ENCODE measurements at places on chromosomes 1 and 21. TPM values are rescaled to one million over a fixed set of nuclear protein-coding genes. Genes with fewer than 3 reads are reported as not detected.
A peak's percentile ranks its signal among the peaks of the same experiment; 100 is the strongest.

DNA sequence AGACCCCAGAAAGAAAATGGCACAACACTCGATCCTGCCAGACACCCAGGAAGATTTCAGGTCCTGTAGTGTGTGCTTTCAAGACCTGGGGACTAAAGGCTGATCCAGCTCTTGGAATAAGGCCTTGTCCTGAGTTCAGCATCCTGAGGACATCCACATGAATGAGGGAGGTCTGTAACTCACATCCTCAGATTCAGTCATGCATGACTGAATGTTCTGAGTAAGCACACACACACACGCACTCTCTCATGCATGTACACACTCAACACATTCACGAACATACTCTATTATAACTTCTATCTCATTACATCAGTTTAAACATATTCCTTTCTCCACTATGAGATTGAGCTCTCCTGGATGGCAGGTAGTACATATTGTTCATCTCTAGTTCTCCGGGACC lies 273.4 kb upstream of the BEND5 start:
- DNase-seq: no peak

- no peak for DNase-seq
Observed at GRCh38 chr1:25140073-25140797, 92.1 kb downstream of the SYF2 start.

DNA sequence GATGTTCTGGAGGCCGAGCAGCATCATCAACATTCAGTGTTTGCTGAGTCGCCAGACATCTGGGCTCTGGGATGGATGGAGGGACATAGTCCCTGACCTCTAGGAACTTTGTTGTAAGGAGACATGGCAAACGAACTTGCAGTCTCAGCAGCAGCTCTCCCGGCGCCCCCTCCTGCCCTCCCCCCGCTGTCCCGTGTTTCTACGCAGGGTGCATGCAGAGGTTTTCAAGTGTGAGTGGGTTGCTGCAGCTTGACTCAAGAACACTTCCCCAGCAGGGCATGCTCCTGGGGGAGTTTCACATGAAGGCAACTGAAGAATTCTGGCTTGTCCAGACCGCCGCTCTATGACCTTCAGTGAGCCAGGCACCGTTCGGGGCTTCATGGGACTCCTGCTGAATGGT lies 121.9 kb downstream of the CAMTA1 start:
- no peak for DNase-seq

DNA sequence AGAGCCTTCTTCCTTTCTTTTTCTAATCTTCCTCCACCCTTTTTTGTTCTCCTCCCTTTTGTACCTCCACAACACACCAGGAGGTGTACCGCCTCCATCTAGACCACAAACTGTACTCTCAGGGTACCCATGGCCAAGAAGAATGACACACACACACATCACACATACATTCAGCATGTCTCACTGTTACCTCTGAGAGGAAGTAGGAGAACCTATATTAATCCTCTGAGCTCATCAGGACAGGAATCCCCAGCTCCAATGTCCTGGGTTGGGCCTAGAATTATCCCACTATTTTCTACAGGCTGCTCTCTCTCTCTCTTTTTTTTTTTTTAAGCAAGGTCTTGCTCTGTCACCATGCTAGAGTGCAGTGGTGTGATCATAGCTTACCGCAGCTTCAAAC lies 36.7 kb downstream of the ATP2B4 start:
- DNase-seq: no peak

- no peak for DNase-seq
Observed at GRCh38 chr1:185284533-185285276, 32.3 kb downstream of the IVNS1ABP start.

- DNase-seq: peak; percentile 64
Observed at GRCh38 chr21:39976800-39977199, 109.6 kb downstream of the PCP4 start.

DNA sequence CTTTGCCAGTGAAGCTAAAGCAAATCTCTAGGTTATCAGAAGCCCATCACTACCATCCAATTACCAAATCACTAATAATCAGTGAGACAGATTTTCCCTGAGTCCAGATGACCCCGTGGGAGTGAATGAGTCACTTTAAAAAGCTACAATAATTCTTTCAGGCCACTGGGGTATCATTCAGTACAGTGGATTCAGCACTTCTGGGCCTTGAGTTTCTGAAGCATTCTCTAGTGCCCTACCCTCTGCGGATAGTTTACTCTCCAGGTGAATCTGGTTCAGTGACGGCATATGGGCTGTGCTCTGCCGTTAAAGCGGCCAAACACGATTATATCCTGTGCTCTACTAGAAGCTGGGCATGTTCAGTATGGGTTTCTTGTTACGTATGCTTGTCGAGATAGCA lies 26.1 kb downstream of the NR5A2 start:
- DNase-seq: no peak

- peak; percentile 24 for DNase-seq
Observed at GRCh38 chr1:111920221-111921024, 69.0 kb downstream of the KCND3 start.

GRCh38 chr1:15504436-15504835 lies 19.6 kb downstream of the CASP9 start:
- DNase-seq: no peak

Gene NPHP4
- 26.3 TPM for polyA plus RNA-seq

GRCh38 chr1:228452194-228453021 lies 34.8 kb upstream of the RNF187 start:
- DNase-seq: no peak

DNA sequence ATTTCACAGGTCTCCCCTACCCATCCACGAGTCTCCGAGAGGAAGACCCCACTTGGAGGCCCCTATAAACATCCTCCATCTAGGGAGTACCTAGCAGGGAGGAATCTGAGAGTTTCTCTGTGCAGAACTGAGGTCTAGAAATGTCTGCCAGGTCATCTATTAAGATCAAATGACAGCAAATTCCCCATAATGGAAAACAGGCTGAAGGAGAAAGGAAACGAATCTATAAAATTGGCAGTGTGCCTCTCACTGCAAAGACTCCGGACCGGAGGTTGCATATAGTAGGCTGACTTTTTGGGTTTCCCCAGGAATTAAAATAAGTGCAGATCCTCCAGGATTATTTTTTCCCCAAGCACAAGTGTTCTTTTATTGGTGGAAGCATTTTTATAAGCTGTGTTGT lies 57.7 kb downstream of the NMNAT2 start:
- DNase-seq: no peak

- DNase-seq: no peak
Observed at GRCh38 chr1:15749399-15750291, 7.3 kb downstream of the TMEM82 start.

Gene HTR1D
- polyA plus RNA-seq: 0.70 TPM

Gene PAQR6
- polyA plus RNA-seq: 3.6 TPM

GRCh38 chr21:43984905-43985689 lies 27.0 kb upstream of the TRAPPC10 start:
- no peak for DNase-seq

- no peak for DNase-seq
Observed at GRCh38 chr1:37001703-37002102, 32.6 kb downstream of the GRIK3 start.

Gene ERO1B
- polyA plus RNA-seq: 53.8 TPM

- no peak for DNase-seq
Observed at GRCh38 chr1:156474966-156475365, 25.6 kb downstream of the MEF2D start.

Gene THEM4
- 33.5 TPM for polyA plus RNA-seq

Gene DYRK1A
- polyA plus RNA-seq: 68.6 TPM

Gene CTNNBIP1
- 60.8 TPM for polyA plus RNA-seq

- no peak for DNase-seq
Observed at GRCh38 chr1:213994888-213995287, 7.1 kb downstream of the PROX1 start.

Gene GPR157
- polyA plus RNA-seq: 4.1 TPM

DNA sequence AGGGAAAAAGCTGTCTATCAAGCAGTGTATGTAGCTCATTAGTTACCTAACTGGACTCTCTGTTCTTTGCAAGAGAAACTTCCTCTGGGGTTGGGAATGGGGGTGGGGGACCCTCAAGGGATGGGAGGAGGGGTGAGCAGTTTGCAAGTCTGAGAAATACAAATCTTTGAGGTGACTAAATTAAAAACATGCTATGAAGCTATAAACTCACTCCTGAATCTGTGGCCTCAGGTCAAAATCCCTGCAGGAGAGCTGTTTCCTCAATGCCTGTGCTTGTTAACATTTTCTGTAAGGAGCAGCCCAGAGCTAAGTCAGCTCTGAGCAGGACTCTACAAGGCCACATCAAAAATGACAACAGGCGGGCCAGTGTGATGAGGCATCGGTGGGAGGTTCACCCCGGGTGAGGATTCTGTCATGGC lies 32.8 kb upstream of the PTPRC start:
- DNase-seq: no peak

Gene NBPF4
- 10.5 TPM for polyA plus RNA-seq

Gene RXRG
- polyA plus RNA-seq: 4.0 TPM

GRCh38 chr1:67676946-67677345 lies 8.1 kb upstream of the GADD45A start:
- DNase-seq: no peak

GRCh38 chr1:60922304-60922703 lies 160.1 kb upstream of the NFIA start:
- peak; percentile 57 for DNase-seq

- peak; percentile 67 for DNase-seq
Observed at GRCh38 chr1:32817815-32818786, 648 bp downstream of the S100PBP start.

Gene MRAP
- 4.0 TPM for polyA plus RNA-seq

GRCh38 chr1:180270530-180271271 lies 40.6 kb downstream of the LHX4 start:
- no peak for DNase-seq

DNA sequence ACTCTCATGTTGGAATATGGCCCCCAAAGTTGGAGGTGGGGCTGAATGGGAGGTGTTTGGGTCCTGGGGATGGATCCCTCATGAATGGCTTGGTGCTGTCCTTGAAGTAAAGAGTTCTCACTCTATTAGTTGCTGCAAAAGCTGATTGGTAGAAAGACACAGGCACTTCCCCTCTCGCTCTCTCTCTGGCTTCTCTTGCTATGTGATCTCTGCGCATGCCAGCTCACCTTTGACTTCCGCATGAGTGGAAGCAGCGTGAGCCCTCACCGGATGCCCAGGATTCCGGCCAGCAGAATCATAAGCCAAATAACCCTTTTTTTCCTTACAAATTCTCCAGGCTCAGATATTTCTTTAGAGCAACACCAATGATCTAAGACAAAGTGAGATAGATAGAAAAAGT lies 20.9 kb upstream of the CCSAP start:
- DNase-seq: peak; percentile 48

GRCh38 chr1:203090421-203091198 lies 4.8 kb upstream of the MYOG start:
- DNase-seq: no peak

Gene KLHDC9
- polyA plus RNA-seq: 144 TPM

DNA sequence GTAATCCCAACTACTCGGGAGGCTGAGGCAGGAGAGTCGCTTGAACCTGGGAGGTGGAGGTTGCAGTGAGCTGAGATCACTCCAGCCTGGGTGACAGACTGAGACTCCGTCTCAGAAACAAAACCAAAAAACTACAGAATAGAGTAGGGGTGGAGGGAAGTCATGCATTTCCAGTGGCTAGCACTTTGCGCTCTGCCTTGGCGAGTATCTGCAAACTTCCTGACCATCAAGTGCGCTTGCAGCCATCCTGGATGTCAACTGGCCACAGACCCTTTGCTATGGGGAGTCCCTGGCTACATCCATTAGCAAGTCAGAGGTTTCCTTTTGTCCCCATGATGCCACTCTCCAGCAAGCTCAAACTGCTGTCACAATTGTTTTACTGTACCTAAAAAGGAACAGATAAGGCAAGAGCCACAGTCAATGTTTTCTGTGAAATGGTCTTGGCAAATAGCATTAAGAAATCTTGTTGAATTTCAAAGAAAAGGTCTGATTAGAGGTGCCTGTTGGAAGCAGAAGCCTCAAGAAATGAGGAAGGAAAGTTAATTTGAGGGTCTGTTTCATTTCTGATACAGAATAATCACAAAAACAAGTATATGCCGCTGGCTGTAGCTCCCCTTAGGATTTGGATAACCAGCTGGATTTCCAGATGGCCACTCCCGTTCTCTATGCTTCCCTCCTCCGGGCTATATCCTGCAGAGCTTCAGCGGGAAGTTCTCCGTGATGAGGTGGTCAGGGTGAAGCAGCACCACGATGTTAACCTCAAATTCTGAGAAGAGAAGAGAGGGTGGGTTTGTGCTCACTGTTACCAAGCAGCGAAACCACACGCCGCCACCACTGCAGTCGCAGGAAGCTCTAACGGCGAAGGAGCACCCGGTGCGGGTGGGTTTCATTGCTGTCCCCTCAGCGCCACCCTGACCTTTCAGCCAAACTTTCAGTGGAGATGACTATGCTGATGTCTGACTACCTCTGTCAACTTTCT lies 42.0 kb downstream of the VPS26C start:
- peak; percentile 2 for DNase-seq

- peak; percentile 53 for DNase-seq
Observed at GRCh38 chr1:109239409-109240068, 9.8 kb upstream of the CELSR2 start.

DNA sequence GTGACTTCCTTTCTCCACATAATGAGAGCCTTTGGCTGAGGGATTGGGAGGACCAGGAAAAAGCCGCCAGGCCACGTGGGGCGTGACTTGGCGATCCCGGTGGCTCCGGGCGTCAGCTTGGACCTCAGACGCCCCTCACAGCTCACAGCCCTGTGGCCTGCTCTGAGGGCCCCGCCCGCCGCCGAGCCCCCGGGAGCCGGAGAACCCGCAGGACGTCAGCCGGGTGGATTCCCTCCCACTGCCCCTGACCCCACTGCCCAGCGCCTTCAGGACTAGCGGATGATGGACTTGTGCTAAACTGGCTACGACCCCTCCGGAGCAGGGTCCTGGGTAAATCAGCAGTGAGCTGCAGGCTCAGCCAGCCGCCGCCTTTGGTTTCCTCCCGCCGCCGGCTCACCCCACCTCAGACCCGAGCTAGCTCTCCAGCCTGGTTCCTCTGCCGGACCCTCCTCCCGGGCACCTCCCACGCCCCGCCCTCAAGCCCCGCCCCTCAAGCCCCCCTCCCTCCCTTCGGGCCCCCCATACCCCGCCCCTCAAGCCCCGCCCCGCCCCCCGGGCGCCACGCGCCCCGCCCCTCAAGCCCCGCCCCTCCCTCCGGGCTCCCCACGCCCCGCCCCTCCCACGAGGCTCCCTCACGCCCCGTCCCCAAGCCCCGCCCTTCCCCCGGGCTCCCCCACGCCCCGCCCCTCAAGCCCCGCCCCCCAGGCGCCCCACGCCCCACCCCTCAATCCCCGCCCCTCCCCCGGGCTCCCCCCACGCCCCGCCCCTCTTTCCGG lies 10.0 kb upstream of the FAAP20 start:
- peak; percentile 73 for DNase-seq

- DNase-seq: no peak
Observed at GRCh38 chr1:59132295-59132694, 164.6 kb upstream of the FGGY start.

Gene WDR64
- polyA plus RNA-seq: 7.1 TPM

Gene DAB1
- 1.7 TPM for polyA plus RNA-seq

DNA sequence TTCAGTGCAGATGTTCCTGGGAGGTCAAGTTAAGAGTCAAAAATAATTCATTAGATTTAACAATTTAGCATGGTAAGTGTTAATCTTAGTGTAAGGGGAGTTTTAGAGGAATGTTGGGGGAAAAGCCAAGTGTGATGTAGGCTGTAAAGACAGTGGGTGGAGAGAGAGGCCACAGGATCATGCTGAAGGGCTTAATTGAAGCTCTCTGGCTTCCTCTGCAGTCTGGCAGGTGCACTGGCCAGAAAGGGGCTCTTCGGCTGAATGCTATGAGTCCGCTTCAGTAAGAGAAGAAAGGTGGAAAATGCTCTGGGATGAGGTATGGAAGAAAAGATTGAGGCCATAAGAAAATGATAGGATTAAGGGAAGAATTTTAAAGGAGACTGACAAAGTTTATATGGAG lies 3.0 kb downstream of the BRDT start:
- no peak for DNase-seq
